Stimulated activated CD8-positive, alpha-beta memory T cell treated with anti-CD3 and anti-CD28 coated beads, Interleukin-4, amount 100 ng/mL, for 4 hours (primary cell): ENCODE measurements at places on chromosomes 1 and 21.
A peak's percentile ranks its signal among the peaks of the same experiment; 100 is the strongest.

DNA sequence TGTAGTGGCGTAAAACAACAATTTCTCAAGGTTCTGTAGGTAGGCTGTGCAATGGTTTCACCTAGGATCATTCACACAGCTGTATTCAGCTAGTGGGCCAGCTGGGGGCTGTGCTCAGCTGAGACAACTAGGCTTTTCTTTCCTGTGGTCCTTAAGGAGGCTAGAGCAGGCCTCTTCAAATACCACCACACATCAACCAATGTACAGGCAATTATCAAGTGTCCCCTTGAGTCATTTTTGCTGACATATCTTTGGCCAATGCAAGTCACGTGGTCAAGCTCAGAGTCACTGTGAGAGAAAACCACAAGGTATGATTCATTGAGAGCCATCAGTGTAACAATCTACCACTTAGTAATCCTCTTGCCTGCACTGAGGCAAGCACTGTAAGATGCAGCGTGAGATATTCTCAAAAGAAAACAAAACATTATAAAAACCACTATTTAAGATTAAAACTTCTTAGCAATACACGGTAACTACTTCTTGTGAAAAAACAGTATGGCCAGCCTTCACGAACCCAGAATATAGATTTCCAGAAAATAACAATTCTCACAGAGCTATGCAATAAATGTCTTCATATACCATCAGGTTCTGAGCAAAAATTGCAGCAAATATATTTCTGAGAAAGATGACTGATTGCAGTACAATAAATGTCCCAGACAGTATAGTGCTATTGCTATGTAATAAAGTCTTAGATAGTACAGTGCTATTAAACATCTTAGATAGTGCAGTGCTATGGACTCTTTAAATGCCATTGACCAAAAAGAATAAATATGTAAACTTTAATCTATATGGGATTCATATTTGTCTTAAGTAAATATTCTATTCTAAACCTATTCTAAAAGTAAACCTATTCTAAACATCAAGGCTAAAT lies 55.3 kb downstream of the NME7 start:
- DNase-seq = peak; percentile 28

DNA sequence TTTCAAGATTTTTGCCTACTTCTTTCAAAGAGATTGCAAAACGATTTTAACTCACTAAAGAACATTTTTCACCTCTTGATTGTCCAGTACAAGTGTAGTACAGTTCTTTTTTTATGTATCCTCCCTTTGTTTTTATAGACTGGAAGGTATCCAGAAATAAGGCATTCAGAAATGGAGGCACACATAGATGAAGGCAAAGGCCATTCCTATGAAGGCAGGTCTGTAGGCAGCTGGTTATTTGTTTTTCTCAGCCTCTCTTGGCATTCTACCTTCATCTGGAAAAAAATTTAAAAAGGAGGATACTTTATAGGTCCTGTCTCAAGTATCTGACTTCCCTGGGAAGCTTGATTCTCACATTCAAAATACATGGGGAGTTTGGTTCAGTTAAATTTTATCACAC lies 18.6 kb upstream of the SLC16A1 start:
- DNase-seq = no peak

GRCh38 chr21:26972192-26972591 lies 5.3 kb upstream of the ADAMTS5 start:
- DNase-seq = no peak

DNA sequence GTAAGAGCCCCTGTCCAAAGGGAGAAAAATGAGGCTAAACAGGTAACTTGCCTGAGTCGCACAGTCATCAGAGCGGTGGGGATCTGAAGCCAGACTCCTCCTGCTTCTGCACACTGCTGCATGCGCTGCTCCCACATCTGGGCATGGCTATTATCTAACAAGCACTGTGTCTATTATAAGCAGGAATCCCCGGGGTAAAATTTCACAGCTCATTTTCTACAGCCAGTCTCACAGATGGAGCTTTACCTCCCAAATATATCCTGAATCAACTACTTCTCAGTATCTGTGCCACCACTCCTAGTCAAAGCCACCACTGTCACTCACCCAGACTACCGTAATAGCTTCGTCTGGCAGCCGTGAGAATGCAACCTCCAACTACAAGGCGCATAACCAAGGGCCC lies 9.8 kb downstream of the MTOR start:
- DNase-seq = no peak

DNA sequence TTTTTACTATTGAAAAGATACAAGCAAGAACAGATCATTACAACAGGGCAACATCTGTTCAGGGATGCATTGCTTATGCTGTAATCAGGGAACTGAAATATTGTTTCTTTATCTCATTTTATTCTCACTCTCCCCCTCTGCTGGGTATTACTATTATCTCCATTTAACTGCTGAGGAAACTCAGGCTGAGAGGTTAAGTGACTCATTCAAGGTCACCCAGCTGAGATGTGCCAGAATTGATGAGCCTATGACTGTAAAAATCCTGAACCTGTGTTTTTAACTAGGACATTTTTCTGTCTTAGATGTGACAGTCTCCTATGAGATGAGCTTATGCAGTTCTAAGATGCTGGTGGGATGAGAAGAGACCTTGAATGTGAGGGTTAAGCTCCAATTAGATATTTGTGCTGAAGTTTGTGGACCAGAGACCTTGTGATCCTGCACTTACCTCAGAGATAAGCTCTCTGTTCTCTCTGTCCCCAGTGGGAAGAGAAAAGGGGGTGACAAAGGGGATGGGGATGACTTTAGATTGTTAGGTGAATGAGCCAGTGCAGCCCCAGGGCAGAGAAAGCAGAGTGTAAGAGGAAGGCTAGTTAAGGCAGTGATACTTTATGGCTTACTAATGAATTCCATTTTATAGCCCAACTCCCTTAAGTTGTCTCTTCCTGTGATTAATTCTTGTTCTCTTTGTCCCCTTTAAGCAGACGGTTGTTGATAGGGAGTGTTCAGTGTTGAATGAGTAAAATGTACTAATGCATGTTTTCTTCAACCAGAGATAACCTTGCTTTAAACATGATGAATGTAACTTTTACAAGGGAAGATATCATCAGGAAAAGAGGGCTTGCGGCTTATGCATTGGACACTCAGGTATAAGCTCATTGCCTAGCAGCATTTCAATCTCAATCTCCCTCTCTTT lies 111.4 kb downstream of the HLX start:
- no peak for DNase-seq

DNA sequence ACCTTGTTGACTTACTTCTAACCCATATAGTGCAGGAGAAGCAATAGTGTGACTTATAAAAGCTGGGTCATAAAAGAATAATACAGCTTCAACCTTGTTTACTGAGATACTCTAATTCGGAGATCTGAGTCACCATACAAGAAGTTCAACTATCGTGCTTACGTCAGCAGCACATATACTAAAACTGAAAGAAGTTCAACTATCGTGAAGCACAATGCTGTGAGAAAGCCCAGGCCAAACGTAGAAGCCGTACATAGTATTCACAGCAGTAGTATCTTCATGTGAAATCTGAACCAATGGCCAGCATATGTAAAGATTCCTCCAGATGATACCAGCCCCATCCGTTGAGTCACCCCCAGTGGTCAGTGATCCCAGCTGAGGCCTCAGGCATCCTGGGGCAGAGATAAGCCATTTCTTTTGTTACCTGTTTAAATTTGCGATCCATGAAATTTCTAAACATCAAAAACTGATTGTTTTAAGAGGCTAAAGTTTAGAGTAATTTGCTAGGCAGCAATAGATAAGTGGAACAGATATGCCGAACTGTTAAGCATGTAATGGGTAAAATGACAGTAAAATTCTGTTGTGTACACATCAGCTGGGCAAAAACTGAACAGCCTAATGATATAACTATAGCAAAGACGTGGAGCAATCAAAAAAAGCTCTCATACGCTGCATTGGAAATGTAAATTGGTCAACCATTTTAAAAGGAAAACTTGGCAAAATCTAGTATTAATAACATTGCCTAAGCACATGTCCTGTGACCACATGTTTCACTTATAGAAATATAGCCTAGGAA lies 53.9 kb upstream of the SAMD13 start:
- DNase-seq = no peak

GRCh38 chr1:114107474-114108435 lies 45.9 kb downstream of the SYT6 start:
- DNase-seq = no peak

- peak; percentile 31 for DNase-seq
These were observed 78.6 kb downstream of the HHAT start for GRCh38 chr1:210407207-210407886.

DNA sequence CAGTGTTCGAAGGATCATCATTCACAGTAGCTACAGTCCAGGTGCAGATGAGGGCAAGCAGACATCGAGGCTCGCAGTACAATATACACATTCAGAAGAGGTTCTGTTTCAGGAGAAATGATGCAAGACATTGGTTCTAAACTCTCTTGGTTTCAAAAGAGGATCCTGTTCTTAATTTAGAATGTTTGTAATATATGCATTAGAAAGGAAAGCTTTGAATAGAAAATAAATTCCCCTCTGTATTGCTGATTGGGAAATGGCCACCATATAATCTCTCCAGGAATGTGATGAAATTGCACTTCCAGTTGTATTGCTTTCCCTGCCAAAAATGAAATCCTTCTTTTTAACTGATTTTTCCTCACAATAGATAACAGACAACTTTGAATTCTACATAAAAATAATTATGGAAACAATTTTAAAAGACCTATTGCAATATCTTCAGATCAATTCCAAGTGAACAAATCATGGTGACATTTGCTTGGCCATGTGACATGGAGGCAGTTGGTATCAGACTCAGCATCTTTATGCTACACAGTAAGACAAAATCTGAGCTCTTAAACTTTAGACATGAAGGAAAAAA lies 27.6 kb upstream of the SIPA1L2 start:
- no peak for DNase-seq

GRCh38 chr1:202135221-202135721 lies 9.3 kb downstream of the ARL8A start:
- DNase-seq = no peak

DNA sequence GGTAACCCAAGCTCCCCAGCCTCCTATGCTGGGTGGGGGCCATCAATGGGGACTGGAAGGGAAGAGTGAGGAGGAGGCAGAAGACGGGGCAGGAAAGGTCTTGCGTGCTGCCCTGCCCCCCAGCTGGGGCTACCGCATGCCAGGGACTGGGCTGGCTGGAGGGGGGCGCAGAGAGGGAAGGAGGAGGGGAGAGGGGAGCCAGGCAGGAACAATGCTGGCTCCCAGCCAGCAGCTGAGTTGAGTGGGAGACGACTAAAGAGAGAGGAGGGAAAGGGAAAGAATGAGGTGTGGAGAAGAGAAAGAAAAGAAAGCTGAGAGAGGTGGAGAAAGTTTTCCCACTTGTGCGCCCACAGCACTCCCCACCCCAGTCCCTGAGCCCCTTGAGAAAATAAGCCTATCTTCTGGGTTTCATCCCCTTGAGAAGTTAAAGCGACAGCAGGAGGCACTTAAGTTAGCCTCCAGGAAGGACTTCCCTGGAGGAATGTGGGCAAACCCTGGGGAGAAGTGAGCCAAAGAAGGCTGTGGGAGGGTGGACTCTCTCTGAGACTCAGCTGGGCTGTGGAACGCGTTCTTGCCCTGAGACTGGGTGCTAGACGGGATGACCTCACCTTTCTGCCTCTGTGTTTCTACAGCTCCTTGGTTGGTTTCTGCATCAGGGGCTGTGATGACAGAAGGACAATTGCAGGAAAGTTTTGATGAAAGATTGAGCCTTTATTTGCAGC lies 12.9 kb upstream of the NES start:
- DNase-seq = no peak

DNA sequence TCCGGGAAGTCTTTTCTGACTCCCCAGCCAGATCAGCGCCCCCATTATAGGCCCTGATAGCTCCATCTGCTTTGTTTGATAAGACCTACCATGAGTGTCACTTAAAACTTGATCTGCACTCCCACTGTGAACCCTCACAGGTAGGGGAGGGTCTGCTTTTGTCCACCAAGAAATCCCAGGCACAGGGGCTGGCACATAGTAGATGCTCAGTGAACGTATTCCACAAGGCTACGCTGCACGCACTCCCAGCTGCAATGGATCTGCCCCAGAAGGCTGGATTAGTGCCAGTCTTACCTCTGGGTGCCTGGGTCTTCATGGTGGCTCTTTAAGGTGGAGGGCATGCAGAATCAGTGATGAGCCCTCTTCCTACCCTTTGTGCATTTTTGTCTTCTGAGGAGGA lies 447.1 kb downstream of the PTPRU start:
- no peak for DNase-seq

- no peak for DNase-seq
These were observed 37.3 kb downstream of the HSD3B1 start for GRCh38 chr1:119544165-119544762.

- DNase-seq = no peak
These were observed 6.0 kb downstream of the CLSTN1 start for GRCh38 chr1:9817734-9818133.

DNA sequence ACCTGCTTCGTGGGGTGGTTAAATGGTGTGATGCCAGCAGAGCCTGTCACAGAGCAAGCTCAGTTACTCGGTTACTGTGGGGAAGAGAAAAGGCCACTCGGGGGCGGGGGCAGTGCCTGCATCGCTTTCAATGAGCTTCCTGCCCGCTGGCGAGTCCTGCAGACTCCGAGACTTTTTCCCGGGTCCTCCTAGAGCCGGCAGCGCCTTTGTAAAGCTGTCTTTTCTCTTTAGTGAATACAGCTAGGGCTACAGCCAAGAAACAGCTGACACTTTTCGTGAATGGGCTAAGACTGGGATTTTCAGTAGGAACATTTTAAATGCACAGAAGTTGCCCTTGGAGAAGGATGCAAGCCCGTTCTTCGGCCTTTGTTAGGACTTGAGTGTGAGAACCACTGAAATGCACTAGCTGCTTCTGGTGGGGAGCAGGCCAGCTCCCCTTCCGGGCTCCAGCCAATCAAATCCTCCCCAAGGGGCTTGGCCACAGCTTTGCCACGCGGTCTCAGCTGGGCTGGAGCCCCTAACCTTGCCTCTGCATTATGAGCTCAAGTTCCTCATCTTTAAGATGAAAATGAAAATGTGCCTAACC lies 23.4 kb upstream of the EFHD2 start:
- DNase-seq = no peak

GRCh38 chr1:145959957-145960467 lies 2.2 kb upstream of the LIX1L start:
- DNase-seq = no peak

DNA sequence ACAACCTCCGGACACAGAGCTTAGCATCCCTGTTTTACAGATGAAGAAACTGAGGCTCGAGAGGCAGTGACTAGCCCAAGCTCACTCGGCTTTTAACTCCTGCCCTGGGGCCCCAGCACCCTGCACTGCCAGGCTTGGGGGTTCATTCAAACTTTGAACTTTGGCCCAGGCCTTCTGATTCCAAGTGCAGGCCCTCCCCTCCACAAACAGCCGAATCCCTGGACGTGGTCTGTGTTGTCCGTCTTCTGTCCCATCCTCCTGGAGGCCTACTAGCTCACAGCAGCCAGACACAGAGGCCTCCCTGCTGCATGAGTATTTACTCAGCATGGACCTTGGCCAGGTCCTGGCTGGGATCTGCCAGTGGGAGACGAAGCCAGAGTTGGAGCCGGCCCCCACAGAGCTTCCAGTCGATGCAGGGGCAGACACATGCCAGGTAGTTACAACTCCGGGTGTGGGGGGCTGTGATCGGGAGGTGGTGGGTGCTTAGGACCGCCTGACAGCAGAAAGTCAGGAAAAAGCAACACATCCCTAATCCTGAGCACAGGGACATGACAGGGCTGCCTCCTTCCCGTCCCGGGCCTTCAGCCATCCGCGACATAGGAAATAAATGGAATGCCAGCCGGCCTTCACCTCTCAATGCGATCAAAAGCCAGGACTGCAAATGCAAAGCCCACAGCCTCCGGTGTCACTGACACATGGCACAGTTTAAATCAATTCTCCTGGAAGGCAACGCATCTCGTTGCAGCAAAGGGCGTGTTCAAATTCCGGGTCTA lies 7.4 kb downstream of the IFFO2 start:
- no peak for DNase-seq
